ENCODE measurements at places on chromosomes 11 and 22.
A peak's percentile ranks its signal among the peaks of the same experiment; 100 is the strongest.

DNA sequence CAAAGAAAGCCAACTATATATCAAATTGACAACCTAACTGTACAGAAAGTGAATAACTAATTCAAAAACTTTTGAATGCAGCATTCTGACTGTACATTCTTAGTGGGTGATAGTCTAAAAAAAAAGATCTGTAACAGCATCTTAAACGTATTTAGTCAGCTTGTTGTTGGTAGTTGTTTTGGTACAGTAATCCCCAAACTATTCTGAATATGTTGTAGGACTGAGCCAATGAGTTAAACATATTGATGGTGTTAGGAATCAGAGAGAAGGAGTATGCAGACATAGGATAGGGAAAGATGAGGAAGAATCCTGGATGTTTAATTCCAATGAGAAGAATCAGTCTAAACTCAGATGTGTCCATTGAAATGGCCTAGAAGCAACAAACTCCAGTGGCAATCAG lies 41.9 kb upstream of the KIRREL3 start:
- H3K27ac ChIP-seq = no peak overlapping the region
- no peaks in the 10 kb centered on the region for H3K4me1 ChIP-seq
- no peaks in the 10 kb centered on the region for H3K36me3 ChIP-seq
- DNase-seq = no peak
- H3K4me3 ChIP-seq = no peak overlapping the region

DNA sequence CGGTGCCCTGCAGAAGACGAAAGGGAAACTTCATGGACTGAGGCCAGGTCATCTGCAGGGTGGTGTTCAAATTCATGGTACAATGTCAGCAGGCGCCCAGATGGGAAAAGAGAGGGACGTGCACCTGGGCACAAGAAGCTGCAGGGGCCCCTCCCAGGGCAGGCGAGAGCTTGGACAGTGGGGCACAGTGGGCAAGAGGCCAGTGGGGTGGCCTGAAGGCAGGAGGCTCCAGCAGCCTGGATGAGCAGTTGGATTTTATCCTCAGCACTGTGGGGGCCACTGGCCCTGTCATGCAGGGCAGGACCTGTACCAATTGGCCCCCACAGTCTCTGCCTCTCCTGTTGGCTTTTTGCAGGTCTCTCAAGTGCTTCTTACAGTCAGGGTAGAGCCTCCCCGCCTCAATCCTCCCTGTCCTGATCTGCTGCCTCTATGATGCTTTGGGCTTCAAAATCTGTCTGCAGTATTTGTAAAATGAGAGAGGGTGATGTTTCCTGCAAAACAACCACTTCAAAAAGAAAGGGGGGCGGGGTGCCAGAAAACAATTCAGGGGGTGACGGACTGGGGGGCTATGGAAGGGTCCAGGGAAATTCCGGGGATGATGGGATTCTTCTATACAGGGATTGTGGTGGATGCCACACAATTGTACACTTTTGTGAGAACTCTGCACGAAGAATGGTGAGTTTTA lies 1.7 kb upstream of the BID start:
- H3K27ac ChIP-seq = no peak overlapping the region
- peaks cover 80% of the 10 kb centered on the region for H3K4me1 ChIP-seq
- H3K27me3 ChIP-seq = no peaks in the 10 kb centered on the region
- no peak overlapping the region for H3K4me3 ChIP-seq
- no peak for DNase-seq

GRCh38 chr11:47980088-47980906 lies at the start of gene PTPRJ:
TSS of gene PTPRJ (plus strand) at chr11:47980559. CDS start at chr11:47980913, 354 bp downstream.
- H3K27ac ChIP-seq = no peak within 1 kb of the TSS
- H3K27me3 ChIP-seq = peaks cover 19% of the 10 kb centered on the region
- DNase-seq = peak; percentile 33
- H3K36me3 ChIP-seq = no peaks in the 10 kb centered on the region
- H3K4me3 ChIP-seq = peak within 1 kb of the TSS; percentile 72

GRCh38 chr11:4610258-4610935 lies 2.4 kb upstream of the TRIM68 start:
- H3K27ac ChIP-seq = no peak overlapping the region
- H3K4me1 ChIP-seq = peaks cover 15% of the 10 kb centered on the region
- peak; percentile 37 for DNase-seq
- H3K27me3 ChIP-seq = no peaks in the 10 kb centered on the region
- peak overlapping the region; percentile 38 for H3K4me3 ChIP-seq

- peaks cover 7% of the 10 kb centered on the region for H3K4me1 ChIP-seq
- H3K36me3 ChIP-seq = no peaks in the 10 kb centered on the region
- H3K4me3 ChIP-seq = no peak overlapping the region
- no peaks in the 10 kb centered on the region for H3K27me3 ChIP-seq
Observed at GRCh38 chr11:60334005-60334620, 7.1 kb downstream of the MS4A6E start.

DNA sequence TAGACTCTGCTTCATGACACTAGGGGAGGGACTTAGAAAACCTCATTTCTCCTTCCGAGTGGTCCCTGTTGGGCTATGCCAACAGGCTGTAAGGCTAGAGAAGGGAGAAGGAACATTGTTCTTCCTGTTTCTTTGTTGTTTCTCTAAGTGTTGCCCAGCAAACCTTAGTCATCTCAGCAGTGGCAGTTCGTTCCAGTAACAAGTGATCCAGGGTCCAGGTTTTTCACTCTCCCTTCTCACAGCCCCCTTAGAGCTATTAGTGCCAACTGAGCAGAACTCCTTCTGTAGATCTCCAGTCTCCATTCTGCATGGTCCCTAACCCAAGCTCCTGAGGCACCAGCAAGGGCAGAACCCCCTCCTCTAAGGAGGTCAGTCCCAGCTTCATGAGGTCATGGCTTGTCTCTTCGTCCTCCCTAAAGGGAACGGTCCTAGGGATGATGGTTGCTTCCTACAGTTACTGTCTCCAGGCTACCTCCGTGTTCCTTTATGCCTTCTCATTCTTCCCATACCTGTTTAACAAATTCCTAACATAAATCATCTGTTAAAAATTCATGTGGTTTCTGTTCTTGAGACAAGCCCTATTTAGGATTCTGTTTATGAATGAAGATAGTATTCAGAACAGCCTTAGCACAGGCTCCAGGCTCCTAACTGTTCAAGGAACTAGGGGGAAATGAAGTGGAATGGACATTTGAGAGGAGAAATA lies 168.6 kb upstream of the UBASH3B start:
- peak; percentile 10 for DNase-seq
- peaks cover 12% of the 10 kb centered on the region for H3K4me1 ChIP-seq
- no peak overlapping the region for H3K27ac ChIP-seq
- H3K27me3 ChIP-seq = no peaks in the 10 kb centered on the region
- no peak overlapping the region for H3K4me3 ChIP-seq

- no peaks in the 10 kb centered on the region for H3K4me1 ChIP-seq
- no peak overlapping the region for H3K4me3 ChIP-seq
- H3K27ac ChIP-seq = no peak overlapping the region
- H3K36me3 ChIP-seq = peaks cover 12% of the 10 kb centered on the region
Observed at GRCh38 chr11:86269645-86270044, 25.1 kb downstream of the EED start.

GRCh38 chr11:63917692-63918506 lies 935 bp upstream of the RCOR2 start:
- no peaks in the 10 kb centered on the region for H3K27me3 ChIP-seq
- no peak overlapping the region for H3K27ac ChIP-seq
- peak overlapping the region; percentile 26 for H3K4me3 ChIP-seq
- H3K36me3 ChIP-seq = no peaks in the 10 kb centered on the region

GRCh38 chr11:61539006-61539405 lies 30.5 kb downstream of the LRRC10B start:
- DNase-seq = no peak
- no peaks in the 10 kb centered on the region for H3K36me3 ChIP-seq
- H3K27ac ChIP-seq = no peak overlapping the region
- H3K4me3 ChIP-seq = no peak overlapping the region

DNA sequence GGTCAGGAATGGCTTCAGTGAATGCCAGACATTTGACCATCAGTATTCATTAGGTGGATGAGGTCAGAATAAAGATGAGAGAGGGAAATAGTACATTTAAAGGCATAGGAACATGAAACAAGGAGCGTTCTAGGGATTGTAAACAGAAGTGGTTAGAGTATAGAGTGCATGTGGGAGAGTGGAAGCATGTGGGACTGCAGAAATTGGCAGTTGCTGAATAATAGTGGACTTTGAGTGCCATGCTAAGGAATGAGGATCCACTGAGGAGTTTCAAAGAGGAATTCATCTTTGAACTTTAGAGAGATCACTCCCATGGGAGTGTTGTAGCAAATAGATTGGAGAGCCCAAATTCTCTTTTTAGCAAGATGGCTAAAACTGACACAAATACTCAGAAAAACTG lies 7.9 kb downstream of the RNF169 start:
- no peaks in the 10 kb centered on the region for H3K27me3 ChIP-seq
- DNase-seq = no peak
- no peak overlapping the region for H3K27ac ChIP-seq
- H3K36me3 ChIP-seq = no peaks in the 10 kb centered on the region

DNA sequence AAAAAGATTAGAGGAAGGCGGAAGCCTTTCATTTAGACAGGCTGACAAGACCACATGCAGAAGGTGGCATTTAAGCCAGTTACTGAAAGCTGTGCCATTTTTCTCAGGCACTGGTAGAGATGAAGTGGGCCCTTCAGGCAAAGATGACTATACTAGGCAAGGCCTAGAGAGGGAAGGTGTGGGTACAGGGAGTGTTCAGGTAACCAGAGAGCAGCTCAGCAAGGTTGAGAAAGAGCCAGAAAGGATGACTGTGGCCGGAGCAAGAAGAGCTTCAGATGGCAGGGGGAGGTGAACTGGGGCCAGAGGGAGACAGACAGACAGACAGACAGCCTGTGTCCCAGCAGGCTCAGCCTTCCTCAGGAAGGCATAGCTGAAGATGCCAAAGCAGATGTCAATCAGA lies 88.1 kb upstream of the NARS2 start:
- no peak overlapping the region for H3K4me3 ChIP-seq
- peaks cover 4% of the 10 kb centered on the region for H3K27me3 ChIP-seq
- no peak overlapping the region for H3K27ac ChIP-seq
- no peak for DNase-seq
- H3K36me3 ChIP-seq = no peaks in the 10 kb centered on the region

DNA sequence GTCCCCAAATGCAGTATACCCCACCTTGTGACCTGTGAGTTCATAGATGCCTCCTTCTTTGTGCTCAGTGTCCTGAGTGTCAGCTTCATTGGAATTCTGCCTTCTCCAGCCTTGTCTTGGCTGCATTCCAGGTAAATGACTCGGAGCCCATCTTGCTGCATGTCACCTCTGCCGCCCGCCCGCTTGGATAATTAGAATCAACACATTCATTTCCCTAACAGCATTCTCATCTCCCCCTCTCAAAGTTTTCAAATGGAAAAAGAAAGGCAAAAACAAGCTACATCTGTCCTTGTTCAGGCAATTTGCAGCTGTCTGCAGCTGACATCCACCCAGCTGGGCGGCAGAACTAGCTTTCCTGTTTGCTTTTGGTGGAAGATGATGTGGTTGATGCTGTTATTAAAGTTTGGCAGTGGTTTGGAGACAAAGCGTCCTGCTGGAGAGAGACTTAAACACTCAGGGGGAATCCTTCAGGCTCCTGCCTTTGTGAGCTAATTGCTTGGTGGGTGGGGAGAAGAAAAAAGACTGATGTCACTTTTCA lies 198.8 kb upstream of the SEZ6L start:
- no peaks in the 10 kb centered on the region for H3K36me3 ChIP-seq
- H3K4me3 ChIP-seq = no peak overlapping the region
- H3K27me3 ChIP-seq = no peaks in the 10 kb centered on the region

DNA sequence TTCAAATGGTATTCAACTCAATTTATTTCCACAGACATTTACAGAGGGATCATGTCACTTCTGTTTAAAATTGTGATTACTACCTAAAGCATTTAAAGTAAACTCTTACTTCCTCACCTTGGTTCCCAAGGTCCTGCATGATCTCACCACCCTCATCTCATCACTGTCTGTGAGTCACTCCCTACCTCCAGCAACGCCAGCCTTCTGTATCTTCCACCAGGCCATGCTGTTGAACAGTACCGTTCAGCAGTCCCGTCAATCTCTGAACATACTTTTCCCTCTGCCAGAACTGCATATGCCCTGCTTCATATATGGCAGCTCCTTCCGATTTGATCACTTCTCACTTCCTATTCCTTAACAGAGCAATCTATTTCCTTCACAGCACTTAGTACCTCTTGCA lies 2.0 kb downstream of the FBXO3 start:
- H3K27ac ChIP-seq = no peak overlapping the region
- DNase-seq = no peak
- peaks cover 28% of the 10 kb centered on the region for H3K36me3 ChIP-seq
- H3K4me1 ChIP-seq = peaks cover 4% of the 10 kb centered on the region

DNA sequence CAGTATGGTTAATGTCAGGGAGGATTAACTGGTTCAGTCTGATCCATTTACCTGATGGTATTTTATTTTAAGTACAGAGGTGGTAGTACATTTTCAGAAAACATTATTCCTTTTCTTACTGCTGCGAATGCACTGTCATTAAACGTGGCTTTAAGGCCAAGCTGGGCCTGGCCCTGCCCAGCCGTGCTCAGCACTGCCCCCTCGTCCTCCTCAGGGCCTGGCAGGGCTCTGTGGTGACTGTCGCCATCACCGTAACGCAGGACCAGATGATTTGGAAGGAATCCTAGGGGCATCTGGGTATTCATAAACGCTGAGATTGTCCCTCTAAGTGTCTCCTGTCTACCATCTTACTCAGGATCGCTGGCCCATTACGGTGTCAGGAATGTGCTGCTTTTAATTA lies 302.0 kb downstream of the TBC1D22A start:
- DNase-seq = no peak
- no peaks in the 10 kb centered on the region for H3K27me3 ChIP-seq
- H3K4me3 ChIP-seq = no peak overlapping the region
- no peak overlapping the region for H3K27ac ChIP-seq

DNA sequence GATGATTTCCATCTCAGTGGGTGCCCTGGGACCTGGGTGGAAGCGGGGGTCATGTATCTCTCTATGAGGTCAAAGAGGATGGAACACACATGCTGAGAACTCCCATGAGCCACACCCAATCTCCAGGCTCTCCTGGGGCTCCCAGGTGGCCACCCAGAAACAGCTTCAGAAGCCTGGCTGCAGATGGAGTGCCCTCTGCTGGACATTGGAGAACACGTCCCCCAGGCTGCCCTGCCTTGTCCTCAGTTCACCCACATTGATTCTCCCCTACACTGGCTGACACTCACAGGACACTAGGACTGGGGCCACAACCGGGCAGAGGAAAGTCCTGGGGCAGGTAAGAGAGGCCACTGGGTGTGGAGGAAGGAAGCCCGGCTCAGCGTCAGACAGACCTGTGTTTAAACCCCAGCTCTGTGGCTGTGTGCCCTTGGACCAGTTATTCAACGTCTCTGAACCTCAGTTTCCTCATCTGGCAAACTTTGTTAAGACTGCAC lies 4.5 kb upstream of the NOL12 start:
- DNase-seq = peak; percentile 62
- H3K4me3 ChIP-seq = no peak overlapping the region
- H3K4me1 ChIP-seq = peaks cover 35% of the 10 kb centered on the region

Measured in common myeloid progenitor, CD34-positive (primary cell).